ENCODE measurements at places on chromosomes 11 and 22. TPM values are rescaled to one million over a fixed set of nuclear protein-coding genes. Genes with fewer than 3 reads are reported as not detected.

The KRTAP5-8 gene
- not detected for total RNA-seq

The MUC2 gene
- total RNA-seq: not detected

The FAM181B gene
- 0.25 TPM for total RNA-seq

The GGT5 gene
- 4.4 TPM for total RNA-seq

The TSPAN32 gene
- total RNA-seq: 0.33 TPM

The DDX17 gene
- total RNA-seq: 701 TPM

The NTM gene
- 3.4 TPM for total RNA-seq

The EHF gene
- 0.18 TPM for total RNA-seq

The CHADL gene
- 0.99 TPM for total RNA-seq

The HSPB2 gene
- total RNA-seq: 3.3 TPM

The POTEH gene
- total RNA-seq: not detected

The ENTHD1 gene
- total RNA-seq: not detected

The KRTAP5-9 gene
- not detected for total RNA-seq

The ART5 gene
- total RNA-seq: 3.4 TPM

The OR5AS1 gene
- total RNA-seq: not detected

The NXPE1 gene
- total RNA-seq: not detected

The TMPRSS13 gene
- not detected for total RNA-seq

The OR5B3 gene
- total RNA-seq: not detected

The POU2F3 gene
- total RNA-seq: 0.90 TPM

The OR51E2 gene
- not detected for total RNA-seq

The SELENOM gene
- 97.9 TPM for total RNA-seq

The C1QTNF4 gene
- not detected for total RNA-seq

The GRIK4 gene
- not detected for total RNA-seq

The MUC6 gene
- not detected for total RNA-seq

The CFAP300 gene
- total RNA-seq: 12.7 TPM

The THRSP gene
- not detected for total RNA-seq

The NAV2 gene
- 6.5 TPM for total RNA-seq

The TUB gene
- 19.2 TPM for total RNA-seq

The PHOX2A gene
- total RNA-seq: not detected

The ATG16L2 gene
- total RNA-seq: 9.1 TPM

The IGSF22 gene
- not detected for total RNA-seq

The APOL1 gene
- 29.4 TPM for total RNA-seq

The TRMT112 gene
- 274 TPM for total RNA-seq

The RBM7 gene
- total RNA-seq: 5.6 TPM

The FGF4 gene
- total RNA-seq: 0.08 TPM

The OR10D3 gene
- total RNA-seq: not detected

The ACR gene
- not detected for total RNA-seq

The GDPD4 gene
- not detected for total RNA-seq

The ANGPTL5 gene
- 0.09 TPM for total RNA-seq

The MRGPRX4 gene
- not detected for total RNA-seq

The GRAP2 gene
- not detected for total RNA-seq

The YPEL4 gene
- total RNA-seq: 1.7 TPM

The TMEM191B gene
- 0.36 TPM for total RNA-seq

The KCNE3 gene
- total RNA-seq: 0.18 TPM
